ENCODE measurements at places on chromosomes 16 and 17.

- DNase-seq: no peak
Observed at GRCh38 chr17:63071797-63072196, 105.8 kb downstream of the TANC2 start.

- no peak for DNase-seq
Observed at GRCh38 chr17:33868899-33869298, 386.2 kb upstream of the CCL2 start.

- no peak for DNase-seq
Observed at GRCh38 chr16:56852401-56852730, 12.6 kb upstream of the SLC12A3 start.

GRCh38 chr17:37519251-37519985, 29.7 kb downstream of the DUSP14 start:
- DNase-seq: no peak

DNA sequence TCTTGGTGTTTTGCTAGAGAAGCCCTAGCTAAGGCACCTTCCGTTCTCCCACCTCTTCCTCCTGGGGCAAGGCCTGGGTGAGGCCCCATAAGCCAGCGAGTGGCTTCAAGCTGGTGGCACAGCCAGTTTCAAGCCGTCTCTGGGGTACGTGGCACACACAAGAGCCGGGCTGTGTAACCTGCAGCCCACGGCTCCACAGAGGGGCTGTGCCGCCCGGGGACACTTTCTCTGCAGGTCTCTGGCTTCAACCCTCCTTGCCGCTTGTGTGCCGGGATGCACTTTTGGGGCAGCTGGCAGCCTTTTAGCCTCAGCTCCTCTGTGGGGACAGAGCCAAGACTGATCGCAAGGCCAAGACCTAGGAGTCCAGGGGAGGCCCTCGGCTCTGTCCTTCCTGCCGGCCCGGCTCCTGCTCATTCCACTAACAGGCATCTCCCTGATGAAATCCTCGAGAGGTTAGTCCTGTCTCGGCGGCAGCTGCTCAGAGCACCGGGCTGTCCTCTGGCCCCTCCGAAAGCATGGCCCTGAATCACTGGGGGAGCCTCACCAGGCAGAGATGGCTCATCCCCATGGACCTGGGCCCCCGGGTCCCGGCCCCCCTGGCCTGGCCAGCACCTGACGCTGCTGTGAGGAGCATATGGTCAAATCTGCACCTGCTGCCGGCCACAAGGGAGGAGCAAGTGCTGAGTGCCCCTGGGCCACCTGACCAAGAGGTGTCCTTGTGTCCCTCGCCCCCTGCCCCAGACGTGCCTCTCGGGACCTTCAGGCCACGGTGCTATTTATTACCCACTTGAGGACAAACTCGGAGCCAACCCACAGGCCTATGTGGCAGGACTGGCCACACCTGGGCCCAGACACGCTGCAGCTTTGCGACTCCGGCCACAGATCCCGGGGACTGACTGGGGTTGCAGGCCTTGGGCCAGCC, 98.5 kb downstream of the METRNL start:
- DNase-seq: peak; percentile 2

DNA sequence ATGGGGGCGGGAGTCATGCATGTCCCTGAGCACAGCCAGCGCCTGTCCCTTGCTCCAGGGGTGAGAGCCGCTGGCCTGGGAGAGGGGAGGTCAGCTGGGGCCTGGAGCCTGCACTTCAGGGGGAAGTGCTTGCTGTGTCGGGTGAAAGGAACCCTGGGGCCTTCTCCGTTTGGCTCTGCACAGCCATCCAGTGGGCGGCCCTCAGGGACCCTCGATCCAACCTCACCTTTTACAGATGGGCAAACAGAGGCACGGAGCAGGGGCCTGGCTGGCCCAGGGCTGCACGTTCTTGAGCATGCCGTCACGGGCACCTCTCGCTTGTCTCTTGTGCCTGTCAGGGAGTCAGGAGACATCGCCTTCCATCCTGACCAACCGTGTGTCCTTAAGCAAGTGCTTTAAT, 1.8 kb downstream of the SNX20 start:
- no peak for DNase-seq

DNA sequence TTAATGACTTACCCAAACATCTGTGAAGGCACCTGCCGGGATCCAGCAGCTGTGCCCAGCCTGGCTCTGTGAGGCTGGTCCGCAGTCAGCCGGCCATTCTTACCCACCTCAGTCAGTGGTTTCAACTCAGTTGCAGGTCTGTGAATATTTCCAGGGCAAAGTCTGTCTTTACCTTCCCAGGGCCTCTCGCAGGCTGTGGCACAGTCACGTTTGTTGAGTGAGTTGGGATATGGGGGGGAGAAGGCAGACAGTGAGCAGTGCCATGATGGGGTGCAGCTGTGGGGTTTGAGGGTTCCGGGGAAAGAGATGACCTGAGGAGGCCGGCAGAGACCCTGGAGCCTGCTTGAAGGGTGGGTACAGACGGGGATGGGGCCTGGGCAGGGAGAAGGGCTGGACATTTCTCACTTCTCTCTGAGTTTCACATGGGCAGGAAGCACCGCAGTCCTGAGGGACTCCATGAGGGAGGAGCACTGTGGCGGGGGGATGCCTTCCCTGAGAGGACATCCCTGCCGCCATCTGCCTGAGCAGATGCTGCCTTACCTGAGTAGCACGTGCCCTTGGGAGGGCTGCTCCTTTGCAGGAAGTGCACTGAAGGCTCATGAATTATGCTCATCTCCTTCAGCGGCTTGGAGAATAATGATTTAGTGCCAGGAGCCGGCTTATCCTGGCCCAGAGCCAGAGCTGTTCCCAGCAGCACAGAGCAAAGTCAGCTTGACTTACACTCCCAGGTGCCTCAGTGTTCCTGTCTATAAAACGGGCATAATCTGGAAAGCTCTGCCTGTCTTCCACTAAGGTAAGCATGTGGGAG, 48.1 kb downstream of the KSR1 start:
- no peak for DNase-seq

GRCh38 chr16:67013823-67014633, 14.9 kb upstream of the CBFB start:
- peak; percentile 87 for DNase-seq

GRCh38 chr17:75182319-75182568, 515 bp downstream of the SUMO2 start:
- DNase-seq: no peak

- no peak for DNase-seq
Observed at GRCh38 chr17:32492264-32492589, 5.4 kb downstream of the CDK5R1 start.

Data from nephron progenitor cell (in vitro differentiated cells).